ENCODE measurements at places on chromosomes 5 and 9. TPM values are rescaled to one million over a fixed set of nuclear protein-coding genes. Genes with fewer than 3 reads are reported as not detected.

- no peak for DNase-seq
Observed at GRCh38 chr5:170757669-170758068, 25.9 kb upstream of the GABRP start.

- DNase-seq = no peak
Observed at GRCh38 chr5:142438573-142438972, 113.8 kb upstream of the SPRY4 start.

DNA sequence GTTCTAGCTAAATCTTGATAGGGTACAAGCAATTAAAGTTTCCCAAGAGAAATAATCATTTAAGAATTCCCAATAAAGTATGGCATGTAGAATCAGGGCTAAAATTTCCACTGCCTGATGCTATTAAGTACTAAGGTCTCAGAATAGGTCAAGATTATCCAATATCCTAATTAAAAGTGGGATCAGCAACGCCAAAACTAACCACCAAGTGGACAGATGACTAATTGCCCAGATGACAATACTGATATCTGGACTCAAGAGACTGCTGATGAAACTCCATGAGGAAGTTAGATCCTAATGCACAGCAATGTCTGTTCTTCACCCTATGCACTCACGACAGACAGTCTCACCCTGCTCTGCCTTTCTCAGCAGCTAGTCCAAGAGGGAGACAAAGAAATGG is 14.3 kb downstream of the DEPDC1B start:
- DNase-seq = no peak

GRCh38 chr9:3434594-3434993 is 91.2 kb downstream of the RFX3 start:
- DNase-seq = no peak

- no peak for DNase-seq
Observed at GRCh38 chr9:136837146-136837855, 5.0 kb upstream of the AJM1 start.

GRCh38 chr9:86201474-86202337 is 57.8 kb downstream of the C9orf153 start:
- no peak for DNase-seq

Gene LCN12
- polyA plus RNA-seq = 25.3 TPM

GRCh38 chr9:81666123-81666522 is 23.2 kb downstream of the TLE1 start:
- no peak for DNase-seq

GRCh38 chr5:102711525-102712385 is 43.4 kb upstream of the PAM start:
- DNase-seq = no peak

Gene GABRA6
- not detected for polyA plus RNA-seq

GRCh38 chr5:89871906-89872305 is 537.6 kb downstream of the CETN3 start:
- no peak for DNase-seq

- no peak for DNase-seq
Observed at GRCh38 chr5:79878136-79878679, 112.9 kb downstream of the MTX3 start.

DNA sequence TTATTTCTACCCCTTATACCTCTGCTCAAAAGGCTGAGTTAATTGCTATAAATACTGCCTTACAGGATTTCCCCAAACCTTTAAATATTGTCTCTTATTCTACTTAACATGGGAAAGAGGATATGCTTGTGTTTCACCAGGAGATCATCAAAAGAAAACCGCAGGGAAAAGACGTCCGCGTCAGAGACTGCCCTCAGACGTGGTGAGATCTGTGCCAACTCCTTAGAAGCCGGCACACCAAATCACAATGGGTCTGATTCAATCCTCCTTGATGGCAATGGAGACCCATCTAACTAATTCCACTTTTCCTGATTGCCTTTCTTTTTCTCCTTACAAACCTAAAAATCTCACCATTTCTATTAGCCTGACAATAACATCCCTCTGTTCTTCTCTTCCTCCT is 55.0 kb downstream of the SH3PXD2B start:
- no peak for DNase-seq
